ENCODE measurements at places on chromosomes 3 and 15.

DNA sequence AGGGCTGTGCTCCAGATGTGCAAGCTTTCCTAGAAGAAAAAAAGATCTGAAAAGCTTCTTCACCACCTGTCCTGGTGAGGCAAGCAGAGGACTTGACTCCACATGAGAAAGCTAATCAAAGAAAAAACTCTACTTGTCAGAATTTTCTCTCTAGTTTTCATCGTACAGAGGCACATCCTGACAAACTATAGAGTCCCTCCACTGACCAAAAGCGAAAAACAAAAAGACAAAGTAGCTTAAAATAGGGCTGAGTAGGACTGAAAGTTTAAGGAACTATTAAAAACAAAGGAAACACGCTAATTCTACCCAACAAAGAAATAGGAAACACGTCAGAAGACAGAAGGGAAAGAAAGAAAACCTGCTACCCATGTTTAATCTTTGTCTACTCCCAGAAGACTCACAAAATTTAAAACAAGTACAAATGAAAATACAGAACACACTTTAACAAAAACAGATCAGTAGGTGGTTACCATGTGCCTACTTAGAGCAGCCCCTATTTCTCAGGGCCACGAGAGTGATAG lies 26.5 kb downstream of the NANOGP8 start:
- no peak for DNase-seq

DNA sequence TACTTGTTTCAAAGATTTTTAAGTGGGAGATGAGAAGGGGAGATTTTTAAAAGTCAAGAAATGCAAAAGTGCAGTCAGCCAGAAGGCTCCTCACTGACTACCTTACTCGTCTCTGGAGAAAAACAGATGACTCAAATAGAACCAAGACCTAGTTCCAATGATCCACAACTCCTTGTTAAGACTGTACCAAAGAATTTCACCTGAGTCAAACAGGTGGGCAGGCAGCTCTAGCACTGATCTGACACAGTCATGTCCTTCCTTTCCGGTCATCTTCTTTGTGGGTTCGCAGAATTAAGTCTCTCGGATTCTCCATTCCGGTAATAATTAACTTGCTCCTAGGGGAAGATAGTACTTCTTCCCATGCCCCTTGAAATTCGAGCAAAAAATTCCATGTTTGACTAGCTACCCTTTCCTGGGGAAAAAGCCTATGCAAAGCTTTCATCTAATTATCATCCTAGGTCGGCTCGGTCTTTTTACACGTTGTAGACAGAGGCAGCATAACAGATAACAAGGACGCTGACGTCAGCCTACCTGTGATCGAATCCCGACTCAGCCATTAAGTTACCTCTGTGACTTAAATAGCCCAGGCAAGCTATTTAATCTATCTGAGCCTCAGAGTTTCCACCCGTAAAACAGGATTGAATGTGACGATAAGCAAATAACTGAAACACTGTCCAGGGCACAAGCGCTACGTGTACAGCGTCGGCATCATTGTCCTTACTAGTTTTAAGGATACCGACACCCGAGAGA lies 758 bp downstream of the SELENOK start:
- no peak for DNase-seq

DNA sequence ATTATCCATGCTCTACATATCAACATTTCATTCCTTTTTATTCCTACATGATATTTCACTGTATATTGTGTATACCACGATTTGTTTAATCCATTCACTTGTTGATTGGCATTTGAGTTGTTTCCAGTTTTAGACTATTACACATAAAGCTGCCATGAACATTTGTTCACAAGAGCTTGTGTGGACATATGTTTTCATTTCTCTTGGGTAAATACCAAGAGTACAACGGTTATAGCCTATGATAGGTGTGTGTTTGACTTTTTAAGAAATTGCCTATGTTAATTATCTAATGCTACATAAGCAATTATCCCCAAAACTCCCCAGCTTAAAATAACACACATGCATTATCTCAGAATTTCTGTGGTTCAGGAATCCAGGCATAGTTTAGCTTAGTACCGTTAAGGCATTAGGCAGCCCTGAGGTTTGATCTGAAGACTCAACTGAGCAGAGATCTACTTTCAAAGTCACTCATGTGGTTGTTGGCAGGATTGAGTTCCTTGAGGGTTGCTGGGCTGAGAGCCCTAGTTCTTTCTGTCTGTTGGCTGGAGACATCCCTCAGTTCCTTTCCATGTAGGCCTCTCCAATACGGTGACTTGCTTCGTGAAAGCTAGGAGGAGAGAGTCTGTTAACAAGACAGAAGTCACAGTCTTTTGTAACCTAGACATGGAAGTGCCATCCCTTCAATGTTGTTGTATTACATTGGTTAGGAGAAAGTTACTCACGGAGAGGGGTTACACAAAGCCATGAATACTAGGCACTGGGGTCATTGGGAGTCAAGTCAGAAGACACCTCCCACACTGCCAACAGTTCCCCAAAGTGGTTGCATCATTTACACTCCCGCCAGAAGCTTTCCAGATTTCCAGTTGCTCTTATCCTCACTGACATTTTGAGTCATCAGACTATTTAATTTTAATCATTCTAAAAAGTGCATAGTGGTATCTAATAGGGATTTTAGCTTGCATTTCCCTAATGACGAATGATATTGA lies 21.0 kb upstream of the PCSK6 start:
- DNase-seq = no peak

GRCh38 chr3:127676921-127677351 lies 4.2 kb downstream of the ABTB1 start:
- DNase-seq = no peak

GRCh38 chr15:75720297-75720696 lies 7.6 kb upstream of the CSPG4 start:
- DNase-seq = no peak

DNA sequence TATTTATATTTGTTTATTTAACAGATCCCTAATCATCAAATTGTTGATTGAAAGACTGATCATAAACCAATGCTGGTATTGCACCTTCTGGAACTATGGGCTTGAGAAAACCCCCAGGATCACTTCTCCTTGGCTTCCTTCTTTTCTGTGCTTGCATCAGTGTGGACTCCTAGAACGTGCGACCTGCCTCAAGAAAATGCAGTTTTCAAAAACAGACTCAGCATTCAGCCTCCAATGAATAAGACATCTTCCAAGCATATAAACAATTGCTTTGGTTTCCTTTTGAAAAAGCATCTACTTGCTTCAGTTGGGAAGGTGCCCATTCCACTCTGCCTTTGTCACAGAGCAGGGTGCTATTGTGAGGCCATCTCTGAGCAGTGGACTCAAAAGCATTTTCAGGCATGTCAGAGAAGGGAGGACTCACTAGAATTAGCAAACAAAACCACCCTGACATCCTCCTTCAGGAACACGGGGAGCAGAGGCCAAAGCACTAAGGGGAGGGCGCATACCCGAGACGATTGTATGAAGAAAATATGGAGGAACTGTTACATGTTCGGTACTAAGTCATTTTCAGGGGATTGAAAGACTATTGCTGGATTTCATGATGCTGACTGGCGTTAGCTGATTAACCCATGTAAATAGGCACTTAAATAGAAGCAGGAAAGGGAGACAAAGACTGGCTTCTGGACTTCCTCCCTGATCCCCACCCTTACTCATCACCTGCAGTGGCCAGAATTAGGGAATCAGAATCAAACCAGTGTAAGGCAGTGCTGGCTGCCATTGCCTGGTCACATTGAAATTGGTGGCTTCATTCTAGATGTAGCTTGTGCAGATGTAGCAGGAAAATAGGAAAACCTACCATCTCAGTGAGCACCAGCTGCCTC lies 14.7 kb downstream of the THBS1 start:
- no peak for DNase-seq

DNA sequence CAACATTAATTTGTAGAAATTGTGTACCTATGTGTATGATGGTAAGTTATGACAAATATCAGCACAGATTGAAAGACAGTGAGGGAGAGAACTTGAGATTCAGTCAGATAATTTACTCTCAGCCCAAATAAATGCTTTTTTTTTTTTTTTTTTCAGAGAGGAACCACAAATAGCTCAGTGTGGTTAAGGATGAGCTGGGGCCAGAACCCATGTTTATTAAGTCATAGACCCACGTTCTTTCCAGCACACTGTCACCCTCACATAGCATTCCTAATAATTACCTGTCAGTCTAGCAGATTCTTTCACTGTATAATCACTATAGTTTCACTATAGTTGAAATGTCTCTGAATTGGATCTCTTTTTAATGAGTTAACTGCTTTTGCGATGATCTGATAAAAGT lies 246.1 kb downstream of the ZIC1 start:
- no peak for DNase-seq

- no peak for DNase-seq
Measured at GRCh38 chr3:157119369-157119951, 40.5 kb downstream of the CCNL1 start.

All from stimulated activated CD4-positive, alpha-beta T cell treated with anti-CD3 and anti-CD28 coated beads, TNF-alpha, amount 100 ng/mL, for 1 hour (primary cell).